ENCODE measurements at places on chromosomes 2 and 18.

DNA sequence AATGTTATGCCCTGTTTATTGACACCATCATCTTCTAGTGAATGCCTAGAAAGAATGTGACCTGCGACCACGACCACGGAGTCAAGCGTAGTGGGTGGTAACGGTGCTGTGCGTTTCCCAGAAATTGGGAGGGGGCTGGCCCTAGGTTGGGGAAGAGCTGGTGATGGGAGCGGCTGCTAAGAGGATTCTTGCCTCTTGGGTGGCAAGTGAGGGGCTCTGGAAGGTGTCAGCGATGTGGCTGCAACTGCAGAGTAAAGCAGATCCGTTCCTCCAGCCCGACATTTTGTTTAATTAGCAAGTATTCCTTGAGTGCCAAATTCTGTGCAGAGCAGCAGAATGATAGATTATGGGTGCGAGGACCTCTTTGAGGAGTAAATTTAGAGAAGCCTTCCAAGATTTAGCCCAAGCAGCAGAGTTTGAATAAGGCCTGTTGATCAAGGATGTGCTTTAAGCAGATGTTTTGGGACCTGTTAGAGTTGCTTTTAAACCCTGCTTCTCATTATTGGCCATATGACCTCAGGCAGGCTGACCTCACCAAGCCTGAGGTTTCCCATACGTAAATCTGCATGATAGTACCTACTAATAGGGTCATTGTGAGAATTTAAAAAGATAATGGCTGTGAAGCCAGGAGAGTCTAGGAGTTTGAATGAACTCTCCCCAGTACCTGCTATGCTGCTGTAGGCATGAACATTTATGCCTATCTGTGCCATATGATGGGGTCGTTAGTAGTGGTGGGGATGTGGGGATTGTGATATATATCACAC, 287.7 kb downstream of the PTGR3 start:
- DNase-seq, result no peak

DNA sequence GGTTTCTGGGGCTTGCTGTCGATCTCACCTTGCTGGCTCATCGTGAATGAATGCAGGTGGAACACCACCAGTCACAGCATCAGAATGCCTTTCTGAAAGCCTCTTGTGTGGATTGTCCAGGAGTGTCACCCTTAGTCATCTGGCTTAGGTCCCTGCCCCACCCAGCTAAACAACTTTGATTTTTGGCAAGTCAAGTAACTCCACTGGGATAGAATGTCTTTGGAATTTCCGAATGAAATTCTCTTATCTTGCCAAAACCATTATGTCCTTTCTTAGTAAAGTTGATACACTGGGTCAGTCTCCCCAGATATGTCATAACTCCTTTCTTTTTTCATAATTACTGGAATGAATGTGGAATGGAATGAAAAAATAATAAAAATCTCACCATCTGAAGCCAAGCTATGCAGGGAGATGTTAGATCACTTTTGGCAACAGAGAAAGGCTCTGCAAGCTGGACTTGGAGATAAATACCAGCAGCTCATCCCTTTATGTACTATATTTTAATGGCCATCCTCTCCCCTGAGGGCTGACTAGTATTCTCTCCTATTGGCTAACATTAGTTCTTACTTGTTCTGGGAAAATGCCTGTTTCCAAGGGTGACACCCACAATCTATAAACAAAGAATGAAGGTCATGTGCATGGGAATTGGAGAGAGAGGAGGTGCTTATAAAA, 35.4 kb downstream of the INSIG2 start:
- no peak for DNase-seq

GRCh38 chr2:237025090-237025865, 60.4 kb upstream of the COPS8 start:
- DNase-seq, result no peak

DNA sequence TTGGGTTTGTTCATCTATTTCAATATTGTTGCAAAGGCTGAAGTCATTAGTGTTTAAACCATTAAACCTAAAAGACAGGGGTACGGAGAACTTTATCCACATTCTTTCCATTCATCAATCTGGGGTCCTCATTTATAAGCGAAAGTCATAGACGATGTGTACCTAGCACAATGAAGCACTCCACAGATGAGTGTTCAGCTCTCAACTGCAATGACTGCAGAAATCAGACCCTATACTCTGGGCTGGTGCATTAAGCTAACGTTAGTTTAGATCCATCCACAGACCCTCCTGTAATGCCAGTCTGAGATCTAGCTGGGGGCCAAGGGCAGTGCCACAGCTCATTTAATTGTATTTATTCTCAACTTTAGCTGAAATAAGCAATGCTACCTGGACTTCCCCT, 155.2 kb downstream of the AFF3 start:
- DNase-seq, result no peak

DNA sequence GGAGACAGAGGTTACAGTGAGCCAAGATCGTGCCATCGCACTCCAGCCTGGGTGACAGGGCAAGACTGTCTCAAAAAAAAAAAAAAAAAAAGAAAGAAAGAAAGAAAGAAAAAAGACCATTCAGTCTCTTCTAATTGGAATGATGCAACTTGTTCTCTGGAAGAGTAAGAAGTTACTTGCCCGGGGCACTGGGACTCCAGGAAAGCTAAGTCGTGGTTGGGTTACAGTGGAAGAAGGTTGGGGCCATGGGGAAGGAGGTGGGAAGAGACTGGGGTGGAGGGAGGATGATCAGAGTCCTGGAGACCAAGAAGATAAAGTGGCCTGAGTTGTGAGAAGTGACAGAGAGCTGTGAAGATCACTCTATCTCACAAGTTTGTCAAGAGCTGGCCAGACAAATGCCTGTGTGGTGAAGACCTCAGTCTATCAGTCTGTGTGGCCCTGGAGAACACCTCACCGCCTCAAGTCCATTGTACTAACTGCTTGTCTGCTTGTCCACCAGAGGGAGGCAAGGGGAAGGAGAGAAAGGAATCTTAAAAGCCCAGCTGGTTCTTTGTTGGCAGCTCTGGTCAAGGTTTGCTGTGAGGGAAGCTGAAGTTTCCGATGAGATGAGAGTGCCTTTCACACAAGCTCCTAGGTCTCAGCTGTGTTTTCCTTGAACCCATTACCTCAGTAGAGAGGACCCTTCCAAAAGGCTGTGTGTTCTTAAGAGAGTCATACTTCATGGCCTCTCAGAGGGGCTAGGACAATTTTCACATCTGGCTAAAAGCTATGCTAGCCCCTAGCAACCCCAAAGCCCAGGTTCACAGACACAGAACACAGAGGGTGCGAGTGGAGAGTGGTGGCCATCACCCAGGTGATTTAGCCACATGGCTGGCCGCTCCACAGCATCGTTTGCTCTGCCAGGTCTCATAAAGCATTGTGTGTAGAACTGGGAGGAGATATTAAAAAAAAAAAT, 72.0 kb upstream of the TMEM178A start:
- DNase-seq, result no peak

DNA sequence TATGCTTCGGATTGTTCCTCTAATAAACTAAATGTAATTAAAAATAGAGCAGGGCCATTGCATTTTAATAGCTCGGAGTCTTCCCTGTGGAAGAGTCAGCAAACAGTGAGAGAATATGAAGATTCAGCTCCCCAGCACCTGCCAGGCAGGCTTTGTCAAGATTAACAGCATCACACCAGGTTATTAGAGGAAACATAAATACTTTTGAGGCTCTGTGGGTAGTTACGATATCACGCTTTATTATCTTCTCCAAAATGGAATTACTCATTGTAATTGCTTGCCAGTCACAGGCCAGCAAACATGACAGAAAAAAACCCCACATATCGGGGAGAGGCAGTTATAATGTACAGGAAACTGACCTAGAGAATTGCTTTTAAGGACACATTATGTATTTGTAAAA, 303.9 kb downstream of the CPS1 start:
- DNase-seq, result no peak

- no peak for DNase-seq
These were observed 162.4 kb downstream of the DSEL start for GRCh38 chr18:67354091-67354490.

- no peak for DNase-seq
These were observed 23.3 kb downstream of the SCG2 start for GRCh38 chr2:223578846-223579245.

DNA sequence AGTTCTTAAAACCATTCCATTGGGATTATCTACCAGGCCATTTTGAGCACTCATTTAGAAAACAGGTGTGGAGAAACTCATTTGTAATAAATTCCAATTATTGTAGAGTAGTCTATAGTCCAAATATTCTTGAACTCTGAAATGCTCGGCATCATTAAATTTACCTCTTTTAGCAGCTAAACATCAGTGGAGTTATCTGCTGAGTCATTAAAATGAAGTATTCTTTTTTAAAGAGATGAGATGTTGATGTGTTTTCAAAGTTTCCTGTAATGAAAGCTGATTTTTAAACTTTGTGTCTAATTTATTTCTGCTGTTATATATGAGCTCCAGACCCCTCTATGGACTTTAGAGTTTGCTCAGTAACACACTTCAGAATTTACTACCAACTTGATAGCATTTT, 1635.2 kb downstream of the SUCLG1 start:
- no peak for DNase-seq

GRCh38 chr2:230873661-230874401, 9.1 kb downstream of the ITM2C start:
- no peak for DNase-seq

- no peak for DNase-seq
These were observed 7.3 kb downstream of the ALPP start for GRCh38 chr2:232385660-232386489.

- DNase-seq, result no peak
These were observed 1.9 kb downstream of the SS18 start for GRCh38 chr18:26088487-26088886.

DNA sequence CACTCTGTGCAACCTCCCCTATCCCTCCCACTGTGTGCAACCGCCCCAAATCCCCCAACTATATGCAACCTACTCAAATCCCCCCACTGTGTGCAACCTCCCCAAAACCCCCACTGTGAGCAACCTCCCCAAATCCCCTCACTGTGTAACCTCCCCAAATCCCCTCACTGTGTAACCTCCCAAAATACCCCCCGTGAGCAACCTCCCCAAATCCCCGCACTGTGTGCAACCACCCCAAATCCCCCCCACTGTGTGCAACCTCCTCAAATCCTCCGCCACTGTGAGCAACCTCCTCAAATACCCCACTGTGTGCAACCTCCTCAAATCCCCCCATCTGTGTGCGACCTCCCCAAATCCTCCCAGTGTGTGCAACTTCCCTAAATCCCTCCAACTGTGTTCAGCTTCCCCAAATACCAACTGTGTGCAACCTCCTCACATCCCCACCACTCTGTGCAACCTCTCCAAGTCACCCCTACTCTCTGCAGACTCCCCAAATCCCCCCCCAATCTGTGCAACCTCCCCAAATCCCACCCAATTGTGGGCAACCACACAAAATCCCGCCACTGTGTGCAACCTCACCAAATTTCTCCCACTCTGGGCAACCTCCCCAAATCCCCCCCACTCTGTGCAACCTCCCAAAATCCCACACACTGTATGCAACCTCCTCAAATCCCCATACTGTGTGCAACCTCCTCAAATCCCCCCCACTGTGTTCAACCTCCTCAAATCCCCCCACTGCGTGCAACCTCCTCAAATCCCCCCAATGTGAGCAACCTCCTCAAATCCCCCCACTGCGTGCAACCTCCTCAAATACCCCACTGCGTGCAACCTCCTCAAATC, 114.1 kb downstream of the TPO start:
- DNase-seq, result no peak

GRCh38 chr2:43593254-43593653, 2.6 kb downstream of the THADA start:
- DNase-seq, result no peak

GRCh38 chr2:121080013-121080772, 204.8 kb downstream of the TFCP2L1 start:
- no peak for DNase-seq

- DNase-seq, result no peak
These were observed 30.0 kb downstream of the CPS1 start for GRCh38 chr2:210586381-210586780.

DNA sequence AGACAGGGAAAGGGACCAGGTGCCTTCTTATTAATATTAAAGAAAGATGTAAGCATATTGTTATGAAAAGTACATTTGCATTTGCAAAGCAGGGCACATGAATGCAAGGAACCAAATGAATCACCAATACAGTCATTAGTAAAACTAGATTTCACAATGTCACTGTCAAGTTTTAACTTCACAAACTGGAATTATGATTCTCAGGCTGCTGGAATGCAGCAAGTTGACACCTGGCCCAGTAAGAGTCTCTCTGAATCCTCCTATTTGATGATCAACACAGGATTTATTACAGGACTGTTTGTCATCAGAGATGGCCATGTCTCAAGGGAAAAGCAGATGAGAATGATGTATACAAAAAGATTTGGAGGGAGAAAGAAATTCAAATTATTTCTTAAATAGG, 72.9 kb upstream of the STK39 start:
- no peak for DNase-seq

DNA sequence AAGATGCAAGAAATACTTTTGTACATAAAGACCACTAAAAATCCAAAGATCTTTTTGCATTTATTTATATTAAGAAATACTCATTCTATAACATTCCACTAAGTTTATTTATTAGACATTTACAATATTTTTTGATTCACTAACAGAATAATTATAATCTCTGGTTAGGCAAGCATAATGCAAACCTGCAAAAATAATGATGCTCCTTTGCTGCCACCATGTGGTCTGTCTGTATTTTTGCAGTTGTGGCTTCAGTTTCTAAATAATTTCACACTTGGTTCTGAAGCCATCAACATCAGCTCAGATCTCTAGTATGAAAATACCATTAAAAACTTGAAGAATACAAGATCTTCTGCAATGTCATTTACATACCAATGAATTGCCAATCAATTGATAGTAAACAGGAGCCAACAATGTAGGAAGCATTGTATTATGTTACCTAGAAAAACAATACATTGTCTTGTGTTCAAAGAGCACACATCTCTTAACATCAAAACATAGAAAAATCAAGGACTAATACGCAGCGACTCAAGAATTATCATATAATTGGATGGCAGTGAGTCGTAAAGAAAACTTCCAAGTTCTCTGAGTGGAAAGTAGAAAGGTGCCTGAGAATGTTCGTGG, 28.8 kb upstream of the WDR75 start:
- no peak for DNase-seq

DNA sequence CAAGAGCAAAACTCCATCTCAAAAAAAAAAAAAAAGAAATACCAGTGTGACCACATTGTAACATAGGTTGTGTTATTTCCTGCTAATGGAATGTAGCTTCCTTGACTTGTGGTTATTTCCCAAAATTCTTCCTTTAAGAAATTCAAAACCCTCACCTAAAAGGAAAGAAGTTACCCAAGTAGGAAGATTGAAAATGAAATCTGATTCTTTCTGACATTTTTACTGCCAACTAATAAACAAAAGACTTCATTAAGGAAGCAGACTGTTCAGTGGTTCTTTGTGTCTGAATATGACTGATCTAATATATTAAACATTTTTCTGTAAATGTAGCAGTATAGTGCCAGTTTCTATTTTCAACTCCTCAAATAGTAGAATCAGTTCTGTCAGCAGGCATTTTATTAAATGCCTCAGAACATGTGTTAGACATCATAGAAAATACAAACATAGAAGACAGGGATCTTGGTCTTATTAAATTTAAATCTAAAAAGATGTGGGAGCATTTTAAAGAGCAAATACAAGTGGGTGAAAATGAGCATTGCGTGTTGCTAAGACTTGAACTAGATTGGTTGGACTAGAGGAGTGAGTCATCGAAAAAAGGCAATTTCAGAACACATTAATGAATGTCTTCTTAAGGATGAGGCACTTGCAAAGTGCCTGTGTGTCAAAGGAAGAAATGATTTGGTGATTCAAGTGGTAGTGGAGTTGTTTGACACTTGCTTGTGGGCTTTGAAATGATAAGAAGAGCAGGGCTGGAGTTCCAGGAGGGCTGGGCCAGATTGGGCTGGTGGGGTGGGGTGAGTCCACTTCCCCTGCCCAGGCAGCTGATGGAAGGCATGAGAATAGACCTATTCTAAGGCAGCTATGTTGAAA, 53.4 kb downstream of the PKP4 start:
- no peak for DNase-seq

- no peak for DNase-seq
These were observed 53.5 kb downstream of the NCOA1 start for GRCh38 chr2:24544456-24545115.

Data from T-helper 1 cell (primary cell).